Activated CD4-positive, alpha-beta T cell treated with anti-CD3 and anti-CD28 coated beads, Interleukin-2, amount 50 U/mL, for 4 hours (primary cell): ENCODE measurements at places on chromosomes 4 and X.
A peak's percentile ranks its signal among the peaks of the same experiment; 100 is the strongest.

DNA sequence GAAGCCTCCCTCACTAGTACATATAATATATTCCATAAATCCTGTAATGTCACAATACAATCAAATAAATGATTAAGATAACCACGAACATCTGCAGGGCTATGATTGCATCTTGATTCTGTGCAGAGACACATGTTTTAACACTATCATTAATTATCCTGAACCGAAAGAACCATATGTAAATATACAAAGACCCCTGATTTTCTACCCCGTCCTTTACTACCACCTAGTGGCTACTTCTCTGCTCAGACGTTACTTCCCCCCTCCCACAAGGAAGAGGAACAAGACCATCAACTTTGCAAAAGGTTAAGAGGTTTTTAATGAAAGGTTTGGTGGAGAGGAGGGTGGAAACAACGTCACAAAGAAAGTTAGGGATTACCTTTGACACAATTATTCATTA is 134.0 kb downstream of the COL4A6 start:
- no peak for DNase-seq

GRCh38 chr4:121138039-121138825 is 25.9 kb downstream of the TNIP3 start:
- peak; percentile 31 for DNase-seq

DNA sequence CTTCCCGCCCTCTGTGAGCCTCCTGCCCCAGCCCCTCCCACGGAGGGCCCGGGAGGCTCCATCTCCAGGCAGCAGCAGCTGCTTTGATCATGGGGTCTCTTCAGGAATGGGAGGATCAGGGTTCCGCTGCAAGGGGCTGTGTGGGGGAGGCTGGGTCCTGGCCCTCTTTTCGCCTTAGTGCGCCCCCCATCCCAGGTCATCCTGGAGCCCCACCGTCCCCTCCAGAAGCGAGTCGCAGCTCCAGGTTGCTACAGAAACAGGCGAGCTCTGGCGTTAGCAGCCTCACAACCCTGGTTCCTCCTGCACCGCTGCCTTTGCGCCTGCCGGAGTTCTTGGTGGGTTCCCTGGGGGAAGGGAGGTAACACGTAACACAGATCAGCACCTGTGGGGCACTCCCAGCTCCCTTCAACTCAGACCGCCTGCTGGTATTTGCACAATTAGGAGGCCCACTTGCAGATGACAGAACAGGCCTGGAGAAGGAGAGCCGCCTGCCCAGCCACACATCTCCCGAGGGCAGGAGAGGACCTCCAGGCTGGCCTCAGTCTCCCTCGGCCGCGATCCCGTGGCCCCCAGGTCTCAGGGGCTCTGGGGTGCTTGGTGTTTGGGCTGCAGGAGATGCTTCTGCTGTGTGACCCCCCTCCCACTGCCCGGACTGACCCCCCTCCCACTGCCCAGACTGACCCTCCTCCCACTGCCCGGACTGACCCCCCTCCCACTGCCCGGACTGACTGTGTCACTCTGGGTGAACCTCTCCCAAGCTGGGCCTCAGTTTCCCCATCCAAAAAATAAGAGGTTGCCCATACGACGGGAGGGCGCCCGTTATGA is 64.2 kb upstream of the ADRA2C start:
- DNase-seq = no peak

GRCh38 chr4:38730493-38730829 is 52.3 kb downstream of the TLR10 start:
- DNase-seq = no peak

GRCh38 chr4:127000846-127001245 is 631.9 kb upstream of the INTU start:
- DNase-seq = no peak

DNA sequence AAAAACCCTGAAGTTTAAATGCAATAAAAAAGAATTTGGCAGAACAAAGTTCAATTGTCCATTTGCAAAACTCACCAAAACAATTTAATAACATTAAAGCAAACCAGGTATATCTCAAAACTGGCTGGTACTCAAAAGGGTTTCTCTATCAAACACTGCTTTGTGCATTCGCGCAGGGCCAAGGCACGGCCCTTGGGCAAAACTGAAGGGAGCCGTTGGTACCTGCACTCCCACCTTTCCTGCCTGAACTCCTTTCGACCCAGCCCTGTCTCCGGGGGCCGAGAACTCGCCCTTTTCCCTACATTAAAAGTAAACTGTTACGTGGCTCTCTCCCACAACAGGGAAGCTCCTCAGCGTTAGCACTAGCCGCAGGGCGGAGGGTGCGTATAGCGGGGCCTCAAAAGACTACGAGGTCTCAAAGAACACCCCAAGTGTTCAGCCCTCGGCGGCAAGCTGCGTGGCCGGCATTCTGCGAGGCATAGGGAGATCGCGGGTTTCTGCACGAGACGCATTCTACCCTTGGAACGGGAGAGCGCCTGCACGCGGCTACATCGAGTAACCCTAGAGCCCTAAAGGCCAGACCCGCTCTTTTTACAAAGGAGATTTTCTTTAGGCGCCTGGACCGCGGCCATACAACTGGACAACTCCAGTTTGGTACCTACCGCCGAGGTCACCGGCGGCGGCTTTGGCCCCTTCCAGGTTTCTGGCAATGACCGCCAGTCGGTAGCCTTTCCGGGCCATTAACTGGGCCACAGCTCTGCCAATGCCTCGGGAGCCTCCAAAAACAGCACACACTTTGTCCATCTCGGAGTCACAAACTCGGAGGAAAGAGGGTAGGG is 550 bp downstream of the CBR4 start:
- DNase-seq = peak; percentile 40

- DNase-seq = no peak
Measured at GRCh38 chrX:77795124-77795523, 9.1 kb upstream of the ATRX start.

- no peak for DNase-seq
Measured at GRCh38 chr4:41976775-41977516, 4.6 kb upstream of the DCAF4L1 start.

- no peak for DNase-seq
Measured at GRCh38 chr4:7159923-7160322, 32.4 kb upstream of the SORCS2 start.

- no peak for DNase-seq
Measured at GRCh38 chr4:69831646-69832325, 28.2 kb downstream of the SULT1E1 start.

- DNase-seq = no peak
Measured at GRCh38 chr4:111991163-111991562, 154.1 kb upstream of the FAM241A start.

DNA sequence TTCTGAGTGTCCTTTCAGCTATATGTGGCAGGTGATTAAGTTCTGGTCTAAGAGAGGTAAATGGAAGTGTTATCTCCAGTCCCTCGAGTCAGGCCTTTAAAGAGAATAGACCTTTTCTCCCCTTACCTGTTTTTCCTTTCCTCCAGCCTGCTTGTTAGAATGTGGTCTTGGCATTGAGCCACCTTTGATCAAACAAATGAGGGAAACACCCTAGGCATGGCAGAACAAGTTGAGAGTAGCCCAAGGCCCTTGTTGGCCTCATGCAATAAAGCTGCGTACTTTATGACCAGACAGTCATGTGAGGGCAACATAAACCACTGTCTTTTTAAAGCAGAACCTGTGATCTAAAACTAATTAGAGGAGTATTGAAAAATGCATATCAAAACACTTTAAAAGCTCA is 13.2 kb upstream of the IL13RA2 start:
- no peak for DNase-seq

DNA sequence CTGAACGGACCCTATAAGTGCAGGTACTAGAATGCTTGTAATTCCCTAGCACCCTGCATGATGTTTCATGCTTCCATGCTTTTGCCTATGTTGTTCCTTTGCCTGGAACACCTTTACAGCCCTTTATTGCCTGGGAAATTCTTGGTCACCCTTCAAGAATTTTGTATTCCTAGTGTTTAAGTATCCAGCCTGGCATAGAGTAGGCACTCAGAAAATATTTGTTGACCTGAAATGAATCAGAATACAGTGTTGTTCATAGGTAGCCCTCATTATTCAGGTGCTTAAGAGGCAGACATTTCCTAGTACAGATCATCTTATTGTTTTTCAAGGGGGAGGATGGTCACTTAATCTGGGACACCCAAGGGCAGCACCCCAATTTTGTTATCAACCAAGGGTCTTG is 75.3 kb downstream of the AKAP4 start:
- DNase-seq = no peak

GRCh38 chrX:68648960-68649359 is 1.5 kb downstream of the STARD8 start:
- DNase-seq = no peak

GRCh38 chr4:37628977-37629609 is 57.1 kb downstream of the RELL1 start:
- no peak for DNase-seq

GRCh38 chr4:185716577-185717376 is 95.2 kb downstream of the SORBS2 start:
- no peak for DNase-seq

DNA sequence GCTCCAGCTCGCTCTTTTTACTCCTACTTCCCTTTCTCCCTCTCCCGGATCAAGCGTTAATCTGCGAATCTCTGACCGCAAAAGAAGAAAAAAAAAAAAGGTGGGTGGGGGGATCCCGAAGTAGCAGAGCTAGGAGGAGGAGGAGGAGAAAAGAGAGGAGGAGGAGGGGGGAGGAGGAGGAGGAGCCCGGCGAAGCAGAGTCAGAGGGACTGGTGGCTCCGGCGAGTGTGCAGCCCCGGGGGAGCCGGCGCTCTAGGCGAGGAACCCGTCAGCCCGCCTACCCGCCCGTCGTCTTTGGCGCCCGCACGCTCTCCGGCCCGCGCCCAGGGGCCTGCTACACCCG is at the start of gene NHSL2:
TSS of gene NHSL2 (plus strand) at position 203 of the 343 bp plus-strand sequence.
- DNase-seq = peak; percentile 27

- no peak for DNase-seq
Measured at GRCh38 chr4:175350246-175350645, 432.1 kb downstream of the ADAM29 start.

DNA sequence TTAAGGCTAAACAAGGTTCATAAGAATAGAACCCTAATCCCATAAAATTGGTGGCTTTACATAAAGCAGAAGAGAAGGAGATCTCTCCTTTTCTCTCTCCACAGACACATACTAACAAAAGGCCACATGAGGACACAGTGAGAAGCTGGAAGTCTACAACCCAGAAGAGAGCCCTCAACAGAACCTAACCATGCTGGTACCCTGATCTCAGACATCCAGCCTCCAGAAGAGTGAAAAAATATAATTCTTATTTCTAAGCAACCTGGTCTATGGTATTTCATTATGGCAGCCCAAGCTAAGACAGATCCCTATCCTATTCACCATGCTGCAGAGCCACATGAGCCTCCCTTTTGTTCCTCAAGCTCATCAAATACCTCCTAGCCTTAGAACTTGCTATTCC is 195.5 kb downstream of the ANTXR2 start:
- no peak for DNase-seq

DNA sequence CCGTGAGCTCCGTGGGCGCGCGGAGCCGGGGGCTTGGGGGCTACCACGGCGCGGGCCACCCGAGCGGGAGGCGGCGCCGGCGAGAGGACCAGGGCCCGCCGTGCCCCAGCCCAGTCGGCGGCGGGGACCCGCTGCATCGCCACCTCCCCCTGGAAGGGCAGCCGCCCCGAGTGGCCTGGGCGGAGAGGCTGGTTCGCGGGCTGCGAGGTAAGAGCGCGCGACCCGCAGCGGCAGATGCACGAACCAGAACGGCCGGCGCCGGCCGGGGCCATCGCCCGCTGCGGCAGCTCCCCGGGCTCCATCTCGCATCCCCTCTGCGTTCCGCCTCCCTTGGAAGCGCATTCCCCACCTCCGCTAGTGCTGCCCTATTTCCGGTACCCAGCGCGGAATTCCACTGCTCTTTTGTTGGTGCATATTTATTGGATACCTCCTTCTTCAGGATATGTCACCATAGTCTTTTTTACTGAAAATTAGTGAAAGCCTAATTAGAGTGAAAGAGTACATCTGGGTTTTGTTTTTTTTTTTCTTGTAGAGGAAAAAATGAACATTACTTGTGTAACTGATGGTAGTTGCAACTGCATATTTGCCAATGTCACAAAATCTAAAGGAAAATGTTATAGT is 797 bp downstream of the PKD2 start:
- no peak for DNase-seq

- DNase-seq = no peak
Measured at GRCh38 chrX:37350034-37350365, 836 bp downstream of the PRRG1 start.

GRCh38 chr4:15443371-15444160 is 15.7 kb downstream of the C1QTNF7 start:
- DNase-seq = no peak

DNA sequence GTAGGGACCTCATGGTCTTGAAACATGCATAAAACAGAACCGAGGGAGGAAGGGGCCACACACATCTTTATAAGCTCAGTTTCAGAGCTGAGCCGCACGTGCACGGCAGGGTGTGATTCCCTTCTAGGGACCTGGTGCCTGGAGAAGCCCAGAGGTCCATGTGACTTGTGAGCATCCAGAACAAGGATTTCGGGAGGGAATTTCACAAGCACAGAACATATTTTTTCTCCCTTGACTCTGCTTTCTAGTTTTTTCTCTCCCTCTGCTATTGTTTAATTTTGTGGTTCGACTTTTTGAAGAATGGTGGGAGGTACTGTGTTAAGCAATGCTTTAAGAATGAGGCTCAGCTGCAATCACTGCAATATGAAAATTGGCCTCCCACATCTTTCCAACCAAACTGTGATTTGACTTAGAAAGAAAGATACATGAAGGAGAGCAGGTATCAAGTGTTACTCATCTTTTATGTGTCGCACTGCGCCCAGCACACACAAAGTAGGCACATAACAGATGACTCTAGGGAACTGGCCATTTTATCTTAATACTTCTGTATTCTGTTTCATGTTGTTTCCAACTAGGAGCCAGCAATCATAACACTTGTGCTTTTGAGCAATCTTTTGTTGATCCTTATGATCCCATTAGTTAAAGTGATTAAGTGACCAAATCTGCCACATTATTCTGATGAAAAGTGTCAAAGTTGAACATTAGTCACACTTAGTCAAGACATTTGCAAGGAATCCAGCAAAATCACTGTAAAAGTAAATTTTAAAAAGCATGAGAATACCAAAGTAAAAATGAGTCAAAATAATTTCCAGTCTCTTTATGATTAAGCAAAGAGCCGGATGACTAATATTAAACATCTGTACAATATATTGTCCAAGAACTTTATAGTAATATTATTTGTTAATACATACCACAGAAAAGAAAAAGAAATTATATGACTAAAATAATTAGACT is 86.4 kb downstream of the SHISA3 start:
- DNase-seq = no peak

- DNase-seq = no peak
Measured at GRCh38 chr4:70629469-70630090, 1.0 kb downstream of the ENAM start.

DNA sequence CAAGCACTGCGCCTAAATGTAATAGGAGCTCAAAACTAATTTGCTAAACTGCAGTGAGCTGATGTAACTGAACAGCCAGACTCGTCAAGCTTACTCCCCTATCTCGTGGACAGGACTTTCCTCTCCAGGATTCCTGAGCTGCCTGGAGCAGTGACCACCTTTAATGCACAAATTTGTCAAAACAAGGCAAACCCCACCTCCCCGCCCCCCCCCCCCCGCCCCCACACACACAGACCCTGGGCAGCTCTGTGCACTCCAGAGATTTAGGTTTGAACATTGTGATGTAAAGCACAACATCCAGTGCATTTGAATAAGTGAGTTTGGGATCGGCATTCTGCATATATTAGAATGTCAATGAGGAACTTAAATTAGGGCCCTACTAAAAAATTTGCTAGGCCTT is 77.7 kb upstream of the DHX15 start:
- DNase-seq = no peak

GRCh38 chrX:149643496-149643895 is 11.9 kb upstream of the TMEM185A start:
- DNase-seq = no peak

GRCh38 chrX:110338935-110339334 is 19.7 kb upstream of the RTL9 start:
- DNase-seq = no peak

GRCh38 chr4:87225936-87226335 is 5.5 kb upstream of the KLHL8 start:
- no peak for DNase-seq
